Osteocyte (in vitro differentiated cells): ENCODE measurements at places on chromosomes 3 and 15. TPM values are rescaled to one million over a fixed set of nuclear protein-coding genes. Genes with fewer than 3 reads are reported as not detected.

ITIH4 gene
- 7.1 and 7.2 TPM in 2 replicates for total RNA-seq

CKMT1A gene
- not detected in 2 replicates for total RNA-seq

DNA sequence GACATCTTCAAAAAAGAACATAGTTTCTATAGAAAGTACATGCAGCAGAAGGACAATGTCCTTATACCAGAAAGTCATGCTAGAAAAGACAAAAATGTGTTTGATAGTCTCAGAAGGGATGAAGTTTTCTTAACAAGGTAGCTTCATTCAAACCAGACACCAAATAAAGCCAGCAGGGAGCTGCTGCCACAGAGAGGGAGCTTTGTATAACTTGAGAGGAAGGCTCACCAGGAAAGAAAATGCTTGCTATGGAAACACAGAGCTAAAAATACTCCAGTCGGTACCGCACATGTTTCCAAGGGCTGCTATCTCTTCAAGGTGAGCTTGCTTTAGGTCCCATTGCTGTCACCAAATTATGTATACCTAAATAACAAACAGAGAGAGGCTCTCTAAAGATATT, 1074.8 kb upstream of the ALCAM start:
- H3K4me1 ChIP-seq, result peaks cover 25% of the 10 kb centered on the region
- peak overlapping the region; percentile 70 for H3K4me3 ChIP-seq
- H3K36me3 ChIP-seq, result peaks cover 2% of the 10 kb centered on the region
- peak overlapping the region; percentile 85 for H3K27ac ChIP-seq
- DNase-seq, result no peak

- no peaks in the 10 kb centered on the region for H3K4me1 ChIP-seq
- no peak for DNase-seq
- H3K27ac ChIP-seq, result no peak overlapping the region
- H3K36me3 ChIP-seq, result peaks cover 5% of the 10 kb centered on the region
- peaks cover 18% of the 10 kb centered on the region for H3K27me3 ChIP-seq
- H3K4me3 ChIP-seq, result no peak overlapping the region
These were observed 81.6 kb upstream of the CHMP2B start for GRCh38 chr3:87145553-87145952.

BCL2A1 gene
- not detected in 2 replicates for total RNA-seq

DNA sequence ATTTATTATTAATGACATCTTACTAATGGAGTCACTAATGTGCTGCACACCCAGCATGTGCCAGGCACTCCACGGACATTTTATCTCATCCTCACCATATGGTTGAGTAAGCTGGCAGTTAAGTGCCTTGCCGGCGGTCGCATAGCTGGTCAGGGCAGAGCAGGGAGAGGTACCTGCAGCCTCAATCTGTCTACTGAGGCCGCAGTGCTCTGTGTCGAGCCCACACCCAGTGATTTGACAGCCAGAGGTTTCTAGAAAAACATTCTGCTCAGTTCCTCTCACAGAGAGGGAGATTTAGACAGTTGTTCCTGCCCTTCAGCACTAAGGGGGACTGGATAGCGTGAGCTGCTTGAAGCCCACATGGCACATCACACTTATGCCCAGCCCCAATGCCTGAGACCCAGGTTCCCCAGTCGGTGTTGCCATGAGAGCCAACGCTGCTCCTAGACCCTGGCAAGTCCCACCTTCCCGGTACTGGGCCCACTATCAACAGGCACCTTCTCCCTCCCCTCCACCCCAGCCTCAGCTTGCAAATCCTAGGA, 2.6 kb downstream of the LIPC start:
- no peak overlapping the region for H3K4me3 ChIP-seq
- H3K27ac ChIP-seq, result no peak overlapping the region
- no peak for DNase-seq
- peaks cover 11% of the 10 kb centered on the region for H3K4me1 ChIP-seq

POPDC2 gene
- total RNA-seq, result 2.1 and 2.4 TPM in 2 replicates
